ENCODE measurements at places on chromosomes 5 and 9.

DNA sequence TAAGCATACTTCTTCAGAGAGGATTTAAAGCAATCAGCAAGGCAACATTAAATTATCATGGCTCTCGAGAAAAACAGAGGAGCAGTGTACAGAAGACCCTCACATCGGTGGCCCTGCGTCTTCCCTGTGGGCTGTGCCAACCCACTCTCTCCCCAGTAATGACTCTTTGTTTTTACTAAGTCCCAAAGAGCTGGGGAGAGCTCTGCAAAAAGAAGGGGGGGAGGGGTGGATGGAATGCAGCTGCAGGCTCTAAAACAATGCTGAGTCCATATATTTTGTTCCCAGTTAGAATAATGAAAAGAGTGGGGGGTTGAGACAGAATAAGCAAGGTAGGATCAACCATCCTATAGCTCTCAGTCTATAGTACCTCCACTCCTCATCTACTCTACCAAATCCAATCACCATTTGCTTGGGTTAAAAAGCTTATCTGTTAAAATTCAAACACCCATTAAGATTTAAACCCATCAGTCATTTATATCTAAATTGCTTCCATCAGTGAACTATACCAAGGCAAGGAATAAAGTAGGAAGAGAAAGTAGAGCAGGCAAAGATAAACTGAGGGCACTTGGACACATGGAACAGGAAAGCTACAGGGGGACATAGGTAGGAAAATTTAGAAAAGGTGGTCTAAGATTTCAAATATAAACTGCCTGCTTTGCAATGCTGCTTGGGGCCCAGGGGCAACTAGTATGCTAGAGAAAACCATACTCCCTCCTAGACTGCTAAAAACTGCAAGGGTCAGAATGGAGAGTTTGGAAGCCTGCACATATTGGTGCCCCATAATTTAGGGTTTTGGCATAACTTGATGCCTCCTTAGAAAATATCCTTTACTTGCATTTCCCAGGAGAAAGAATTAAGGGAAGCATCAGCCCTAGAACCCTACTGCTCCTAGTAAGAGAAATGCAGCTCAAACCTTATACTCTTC is 20.6 kb downstream of the ELL2 start:
- DNase-seq: no peak

GRCh38 chr5:157324237-157324636 is 58.3 kb downstream of the CYFIP2 start:
- no peak for DNase-seq

- no peak for DNase-seq
These were observed 69.5 kb upstream of the ELL2 start for GRCh38 chr5:96031180-96031579.

GRCh38 chr5:76552546-76552945 is 70.7 kb downstream of the F2RL2 start:
- DNase-seq: no peak

GRCh38 chr5:153617190-153617589 is 126.7 kb downstream of the GRIA1 start:
- DNase-seq: no peak

- DNase-seq: no peak
These were observed 500.2 kb upstream of the DAP start for GRCh38 chr5:11261241-11261640.

GRCh38 chr9:88604836-88605511 is 70.0 kb downstream of the NXNL2 start:
- no peak for DNase-seq

GRCh38 chr5:8953911-8954438 is 591.9 kb downstream of the SEMA5A start:
- DNase-seq: no peak

DNA sequence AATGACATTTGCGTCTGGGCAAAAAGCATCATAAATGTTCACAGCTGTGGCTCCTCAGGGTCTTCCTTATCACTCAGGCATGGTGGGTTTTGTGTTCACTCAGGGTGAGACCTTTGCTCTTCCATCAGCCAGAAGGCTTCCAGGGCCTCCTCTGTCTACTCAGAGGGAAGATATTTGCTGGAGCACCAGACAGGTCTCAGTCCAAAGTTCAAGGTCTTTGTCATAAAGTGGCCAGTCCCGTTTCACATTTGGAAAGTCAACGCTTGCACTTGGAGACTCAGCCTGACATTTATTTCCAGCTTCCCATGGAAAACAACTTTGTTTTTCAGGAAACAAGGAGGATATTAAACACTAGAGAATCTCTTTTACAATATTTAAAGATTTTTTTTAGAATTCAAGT is 12.2 kb upstream of the CARTPT start:
- no peak for DNase-seq

GRCh38 chr5:58714046-58714445 is 131.2 kb downstream of the RAB3C start:
- DNase-seq: no peak

DNA sequence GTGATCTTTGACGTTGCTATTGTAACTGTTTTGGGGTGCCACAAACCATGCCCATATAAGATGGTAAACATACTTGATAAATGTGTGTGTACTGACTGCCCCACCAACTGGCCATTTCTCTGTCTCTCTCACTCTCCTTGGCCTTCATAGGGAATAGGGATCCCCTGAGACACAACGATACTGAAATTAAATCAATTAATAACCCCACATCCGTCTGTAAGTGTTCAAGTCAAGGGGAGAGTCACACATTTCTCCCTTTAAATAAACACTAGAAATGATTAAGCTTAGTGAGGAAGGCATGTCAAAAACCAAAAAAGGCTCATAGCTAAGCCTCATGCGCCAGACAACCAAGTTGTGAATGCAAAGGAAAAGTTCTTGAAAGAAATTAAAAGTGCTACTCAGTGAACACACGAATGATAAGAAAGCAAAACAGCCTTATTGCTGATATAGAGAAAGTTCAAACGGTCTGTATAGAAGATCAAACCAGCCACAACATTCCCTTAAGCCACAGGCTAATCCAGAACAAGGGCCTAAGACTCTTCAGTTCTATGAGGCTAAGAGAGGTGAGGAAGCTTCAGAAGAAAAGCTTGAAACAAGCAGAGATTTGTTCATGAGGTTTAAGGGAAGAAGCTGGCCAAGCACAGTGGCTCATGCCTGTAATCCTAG is 111.1 kb downstream of the UGCG start:
- DNase-seq: no peak

DNA sequence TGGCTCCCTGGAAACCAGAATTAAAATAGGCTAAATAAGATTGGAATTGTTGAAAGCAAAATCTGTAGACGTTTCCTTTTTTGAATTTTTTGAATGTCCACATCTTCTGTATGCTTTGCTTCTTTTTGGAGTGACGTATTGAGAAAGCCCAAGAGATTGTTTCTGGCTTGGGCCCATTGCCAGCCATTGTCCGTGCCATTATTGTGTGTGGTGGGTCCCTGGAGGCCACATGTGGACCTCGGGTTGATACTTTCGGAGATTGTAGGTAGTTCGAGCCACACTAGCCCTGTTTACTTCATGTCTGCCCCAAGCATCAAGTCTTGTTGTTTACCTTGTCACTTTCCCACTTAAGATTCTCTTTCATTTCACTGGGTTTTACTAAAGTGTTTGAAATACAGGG is 106.0 kb downstream of the PALM2AKAP2 start:
- DNase-seq: no peak

DNA sequence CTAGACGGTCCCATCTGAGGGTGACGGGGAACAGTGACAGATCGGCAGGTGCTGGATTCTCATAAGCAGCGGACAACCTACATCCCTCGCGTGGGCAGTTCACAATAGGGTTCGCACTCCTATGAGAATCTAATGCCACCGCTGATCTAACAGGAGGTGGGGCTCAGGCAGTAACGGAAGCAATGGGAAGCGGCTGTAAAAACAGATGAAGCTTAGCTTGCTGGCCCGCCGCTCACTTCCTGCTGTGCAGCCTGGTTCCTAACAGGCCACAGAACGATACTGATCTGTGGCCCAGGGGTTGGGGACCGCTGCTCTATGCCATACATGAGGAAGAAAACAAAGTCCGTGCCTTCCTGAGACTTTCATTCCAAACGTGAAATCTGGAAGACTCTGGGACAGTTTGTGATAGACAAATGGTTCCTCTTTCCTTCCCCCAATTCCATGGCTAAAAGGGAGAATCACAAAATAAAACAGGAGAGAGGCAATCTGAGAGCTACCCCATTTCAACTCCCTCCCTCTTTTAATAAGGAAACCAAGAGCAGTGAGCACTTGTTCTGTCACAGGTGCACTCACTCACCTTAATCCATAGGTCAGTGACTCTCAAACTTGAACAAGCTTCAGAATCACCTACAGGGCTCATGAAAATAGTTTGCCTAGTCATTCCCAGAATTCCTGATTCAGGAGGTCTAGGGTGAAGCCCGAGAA is 12.1 kb downstream of the PDCL start:
- DNase-seq: no peak

DNA sequence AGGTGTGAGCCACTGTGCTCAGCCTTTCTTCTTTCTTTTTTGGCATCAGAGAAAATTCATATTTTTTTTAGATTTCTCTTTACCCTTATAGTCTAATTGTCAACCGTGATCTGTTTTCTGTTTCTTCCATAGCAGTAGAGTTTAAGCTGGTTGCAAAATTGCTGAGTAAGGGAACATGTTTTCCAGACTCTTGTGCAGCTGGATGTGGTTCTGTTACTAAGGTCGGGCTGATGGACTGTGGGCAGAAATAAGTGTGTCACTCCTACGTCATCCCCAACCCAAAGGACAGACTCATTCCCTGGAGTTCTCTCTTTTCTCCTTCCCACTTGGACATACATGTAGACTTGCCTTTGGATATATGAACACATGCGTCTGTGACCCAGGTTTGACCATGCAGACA is 64.1 kb upstream of the GOLM1 start:
- DNase-seq: no peak

- no peak for DNase-seq
These were observed 101.6 kb upstream of the DPYSL3 start for GRCh38 chr5:147611483-147611882.

- DNase-seq: no peak
These were observed 158.8 kb downstream of the GAS1 start for GRCh38 chr9:86788456-86788855.

DNA sequence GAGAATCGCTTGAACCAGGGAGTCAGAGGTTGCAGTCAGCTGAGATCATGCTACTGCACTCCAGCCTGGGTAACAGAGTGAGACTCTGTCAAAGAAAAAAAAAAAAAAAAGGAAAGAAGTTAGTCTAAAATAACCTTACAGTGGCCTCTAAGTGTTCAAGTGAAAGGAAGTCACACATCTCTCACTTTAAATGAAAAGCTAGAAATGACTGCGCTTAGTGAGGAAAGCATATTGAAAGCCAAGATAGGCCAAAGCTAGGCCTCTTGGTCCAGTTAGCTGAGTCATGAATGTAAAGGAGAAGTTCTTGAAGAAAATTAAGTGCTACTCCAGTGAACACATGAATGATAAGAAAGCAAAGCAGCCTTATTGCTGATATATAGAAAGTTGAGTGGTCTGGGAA is 38.1 kb downstream of the ITGA1 start:
- DNase-seq: no peak

GRCh38 chr5:15555176-15555575 is 55.2 kb downstream of the FBXL7 start:
- no peak for DNase-seq

DNA sequence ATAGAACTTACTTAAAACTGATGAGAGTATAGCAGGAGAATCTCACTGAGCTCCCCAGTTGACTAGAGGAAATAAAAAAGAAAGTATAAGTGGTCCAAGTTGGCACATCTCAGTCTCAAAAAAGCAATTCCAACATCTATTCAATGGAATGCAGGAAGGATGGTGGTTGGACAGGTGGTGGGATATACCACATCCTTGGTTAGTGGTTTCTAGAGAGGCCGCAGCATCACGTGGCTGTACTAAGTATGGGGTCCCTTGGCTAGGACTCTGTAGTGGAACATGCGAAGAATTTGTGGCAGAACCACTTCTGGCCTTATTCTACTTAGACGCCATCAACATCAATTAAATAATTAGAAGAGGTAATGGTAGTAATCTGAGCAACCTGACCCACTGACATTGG is 232.4 kb downstream of the SAXO1 start:
- DNase-seq: no peak

GRCh38 chr5:136781464-136781863 is 416.1 kb upstream of the TRPC7 start:
- no peak for DNase-seq

DNA sequence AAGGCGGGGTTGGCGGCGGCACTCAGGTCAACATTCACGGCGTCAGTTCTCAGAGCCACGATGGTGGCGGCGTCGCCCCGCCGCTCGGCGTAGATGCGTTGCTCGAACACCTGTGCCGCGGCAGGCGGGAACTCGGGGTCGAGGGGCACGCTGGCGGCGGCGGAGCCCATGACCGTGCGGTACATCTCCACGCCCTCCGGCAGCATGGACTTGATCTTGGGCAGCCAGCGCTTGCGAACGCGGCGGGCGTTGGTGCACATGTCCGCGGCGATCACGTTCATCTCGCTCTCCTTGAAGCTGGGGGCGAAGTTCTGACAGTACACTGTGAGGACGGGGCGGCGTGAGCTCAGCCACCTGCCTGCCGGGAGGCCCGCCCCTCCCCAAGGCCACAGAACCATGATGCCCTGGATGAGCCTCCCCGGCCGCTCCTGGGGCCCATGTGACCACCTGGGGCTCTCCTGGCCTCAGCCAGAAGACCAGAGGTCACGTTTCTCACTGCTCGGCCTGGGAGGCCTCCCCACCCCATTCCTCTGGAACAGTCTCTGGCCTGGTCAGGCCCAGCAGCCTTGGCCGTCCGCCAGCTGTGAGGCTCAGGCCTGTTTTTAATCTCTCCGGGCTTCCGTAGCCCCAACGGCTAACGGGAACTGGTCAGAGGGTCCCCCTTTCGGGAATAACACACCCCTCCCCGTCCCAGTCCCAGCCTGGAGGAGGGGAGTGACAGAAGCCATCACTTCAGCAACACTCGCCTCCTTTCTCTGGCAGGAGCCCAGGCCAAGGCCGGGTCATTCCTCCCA is 50.7 kb upstream of the UBAC1 start:
- no peak for DNase-seq

DNA sequence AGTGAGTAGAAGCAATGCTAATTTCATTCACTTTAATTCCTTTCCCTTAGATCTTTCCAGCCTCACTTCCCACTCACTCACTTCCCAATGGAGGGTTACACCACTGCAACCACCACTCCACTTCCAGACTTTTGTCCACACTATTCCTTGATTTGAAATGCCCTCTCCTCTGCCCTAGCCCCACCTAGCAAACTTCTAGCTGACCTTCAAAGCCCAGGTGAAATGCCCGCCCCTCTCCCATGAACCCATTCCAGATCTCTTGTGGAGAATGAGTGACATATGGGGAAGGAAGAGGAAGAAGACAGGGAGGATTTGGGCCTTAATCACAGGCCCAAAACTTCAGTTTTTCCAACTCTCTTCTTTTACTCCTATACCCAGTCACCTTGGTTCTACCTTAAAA is 37.1 kb downstream of the PFDN1 start:
- DNase-seq: no peak

DNA sequence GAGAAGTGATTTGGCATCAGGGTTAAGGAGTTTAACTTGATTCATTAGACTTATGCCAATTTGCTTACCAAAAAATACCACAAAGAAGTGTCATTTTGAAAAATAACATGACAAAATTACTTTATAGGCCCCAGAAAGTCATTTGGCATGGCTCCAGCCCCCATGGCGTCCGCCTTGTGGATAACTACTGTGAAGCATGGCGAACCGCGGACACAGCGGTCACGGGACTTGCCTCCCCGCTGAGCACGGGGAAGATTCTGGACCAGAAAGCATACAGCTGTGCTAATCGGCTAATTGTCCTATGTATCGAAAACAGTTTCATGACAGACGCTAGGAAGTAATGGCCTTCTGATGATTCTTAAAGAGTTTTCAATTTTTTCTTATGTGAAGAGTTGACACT is 35.4 kb upstream of the TGFBR1 start:
- no peak for DNase-seq

Measured in GOT3 (cell line).